Activated CD4-positive, CD25-positive, alpha-beta regulatory T cell (primary cell): ENCODE measurements at places on chromosomes 2 and 18.

GRCh38 chr2:219536425-219536824 lies 7.2 kb downstream of the CHPF start:
- no peak for DNase-seq

DNA sequence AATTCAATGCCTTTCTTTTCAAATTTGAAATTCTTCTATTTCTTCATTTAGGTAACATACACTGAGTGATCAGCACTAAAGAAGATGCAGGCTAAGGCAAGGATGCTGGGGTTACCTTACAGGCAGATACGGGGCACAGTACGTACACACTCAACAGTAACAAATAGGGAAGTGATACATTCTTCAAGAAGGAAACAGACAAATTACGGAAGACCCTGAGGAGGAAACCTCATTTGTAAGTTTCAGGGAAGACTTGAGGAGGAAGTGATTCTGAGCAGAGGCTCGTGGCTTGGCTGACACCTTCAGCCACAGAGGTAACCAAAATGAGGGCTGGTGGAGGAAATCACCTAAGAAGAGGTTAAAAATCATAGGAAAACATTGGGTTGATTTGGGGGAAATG lies 1108.3 kb upstream of the KLHL29 start:
- no peak for DNase-seq

- no peak for DNase-seq
Measured at GRCh38 chr2:189648846-189649509, 12.3 kb upstream of the ASNSD1 start.

DNA sequence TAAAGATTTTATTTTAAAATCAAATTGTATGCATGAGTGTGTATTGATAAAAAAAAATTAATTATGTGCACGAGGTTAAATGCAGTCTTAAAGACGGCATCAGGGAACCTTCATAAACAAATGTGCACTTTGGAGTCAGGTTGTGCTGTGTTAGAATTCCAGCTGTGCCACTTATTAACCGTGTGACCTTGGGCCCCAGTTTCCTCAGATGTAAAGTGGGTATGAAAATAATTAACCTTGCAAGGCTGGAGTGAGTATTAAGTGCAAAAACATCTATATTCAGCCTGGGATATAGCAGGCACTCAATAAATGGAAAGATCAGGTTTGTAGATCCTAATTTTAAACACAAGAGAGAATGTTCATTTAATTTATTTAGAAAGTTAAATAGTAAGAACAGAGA lies 14.5 kb upstream of the MYCN start:
- DNase-seq: no peak

GRCh38 chr2:37775908-37776250 lies 104.4 kb upstream of the CDC42EP3 start:
- DNase-seq: no peak

- no peak for DNase-seq
Measured at GRCh38 chr2:223524066-223524465, 78.1 kb downstream of the SCG2 start.

GRCh38 chr18:59799383-59800015 lies 100.3 kb upstream of the PMAIP1 start:
- DNase-seq: no peak

- DNase-seq: no peak
Measured at GRCh38 chr2:1627628-1628381, 116.5 kb downstream of the PXDN start.

DNA sequence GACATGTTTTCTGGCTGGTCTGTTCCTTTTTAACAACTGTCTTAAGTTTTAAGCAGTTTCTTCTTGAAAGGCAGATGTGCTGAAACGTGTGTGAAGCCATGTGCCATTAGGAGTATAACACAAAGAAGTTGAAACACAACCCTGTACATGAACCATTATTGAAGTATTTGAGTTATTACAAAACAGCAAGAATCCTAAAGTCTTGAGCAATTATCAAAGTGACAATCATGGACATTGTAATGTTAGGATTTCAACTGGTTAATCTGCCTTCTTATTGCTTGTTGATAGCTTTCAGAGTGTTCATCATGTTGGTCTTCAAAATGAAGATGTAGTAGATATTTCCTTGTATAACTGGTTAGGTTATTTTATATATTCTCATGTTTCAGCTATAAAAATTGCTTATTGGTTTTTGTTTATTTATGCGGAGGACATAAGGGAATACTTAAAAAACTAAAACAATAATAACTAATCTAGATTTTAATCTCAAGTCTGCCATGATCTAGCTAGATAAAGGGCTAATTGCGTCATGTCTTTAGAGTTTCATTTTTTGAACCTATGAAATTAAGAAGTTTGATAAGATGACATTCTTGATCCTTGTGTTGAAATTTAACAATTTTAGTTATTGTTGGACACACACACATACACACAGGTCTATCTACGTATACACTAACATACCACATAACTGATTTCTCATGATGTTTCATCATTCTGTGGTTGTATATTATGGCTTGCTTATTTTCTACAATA lies 21.1 kb downstream of the PPP1R1C start:
- DNase-seq: no peak

DNA sequence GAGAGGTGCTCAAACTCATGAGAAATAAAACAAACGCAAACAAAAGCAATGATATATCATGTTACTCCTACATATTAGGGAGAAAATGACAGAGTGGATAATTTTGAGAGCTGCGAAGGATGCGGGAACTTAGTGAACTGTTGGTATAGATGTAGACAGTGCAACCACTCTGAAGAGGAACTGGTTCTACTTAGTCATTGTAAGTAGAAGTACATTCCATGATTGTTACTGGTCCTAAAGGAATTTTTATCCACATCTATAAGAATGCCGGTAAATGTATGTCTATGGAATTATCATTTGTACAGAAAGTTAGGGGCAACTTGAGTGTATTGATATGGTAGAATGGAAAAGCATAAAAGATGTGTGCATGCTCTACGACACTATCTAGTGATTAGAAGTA lies 1238.4 kb downstream of the LRP1B start:
- no peak for DNase-seq

- DNase-seq: no peak
Measured at GRCh38 chr2:237322564-237322963, 91.4 kb downstream of the COL6A3 start.

DNA sequence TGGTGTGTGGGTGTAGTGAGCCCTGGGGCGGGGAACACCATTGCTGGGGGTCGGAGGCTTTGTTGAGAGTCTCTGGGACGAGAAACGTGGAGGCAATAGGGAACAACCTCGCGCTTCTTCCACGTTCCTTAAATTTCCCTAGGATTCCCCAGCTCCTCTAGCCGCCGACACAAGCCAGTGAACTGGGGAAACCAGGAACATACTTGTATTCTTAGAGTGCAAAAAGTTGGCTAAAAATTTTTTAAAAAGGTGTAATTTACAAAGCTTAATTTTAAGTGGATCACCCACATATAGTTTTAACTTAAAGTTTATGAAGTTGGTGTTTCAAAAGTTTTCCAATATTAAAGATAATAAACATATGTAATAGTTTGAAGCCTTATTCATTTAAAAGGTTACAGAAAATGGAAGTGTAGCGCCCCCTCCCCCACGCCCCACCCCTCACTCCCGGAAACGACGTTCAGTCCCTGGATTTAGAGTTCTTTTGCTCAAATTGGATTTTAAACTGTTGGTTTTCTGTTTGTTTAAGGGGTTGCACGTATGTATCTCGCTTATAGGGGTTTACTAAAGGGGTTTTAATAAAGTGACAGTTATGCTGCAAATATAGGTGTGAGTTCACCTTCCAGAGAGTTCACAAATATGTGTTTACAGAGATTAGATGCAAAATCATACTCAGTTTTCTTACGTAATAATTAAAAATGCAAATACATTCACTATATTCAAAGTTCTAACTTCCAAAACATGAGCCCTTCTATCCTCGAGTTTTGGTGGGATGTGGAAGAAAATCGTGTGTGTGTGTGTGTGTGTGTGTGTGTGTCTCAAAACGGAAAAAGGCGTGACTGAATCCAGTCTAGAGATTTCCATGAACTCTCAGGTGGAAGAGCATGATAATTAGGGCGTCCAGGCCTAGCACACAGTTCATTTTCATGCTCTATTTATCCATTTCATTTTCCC lies 872 bp downstream of the DSG2 start:
- no peak for DNase-seq

DNA sequence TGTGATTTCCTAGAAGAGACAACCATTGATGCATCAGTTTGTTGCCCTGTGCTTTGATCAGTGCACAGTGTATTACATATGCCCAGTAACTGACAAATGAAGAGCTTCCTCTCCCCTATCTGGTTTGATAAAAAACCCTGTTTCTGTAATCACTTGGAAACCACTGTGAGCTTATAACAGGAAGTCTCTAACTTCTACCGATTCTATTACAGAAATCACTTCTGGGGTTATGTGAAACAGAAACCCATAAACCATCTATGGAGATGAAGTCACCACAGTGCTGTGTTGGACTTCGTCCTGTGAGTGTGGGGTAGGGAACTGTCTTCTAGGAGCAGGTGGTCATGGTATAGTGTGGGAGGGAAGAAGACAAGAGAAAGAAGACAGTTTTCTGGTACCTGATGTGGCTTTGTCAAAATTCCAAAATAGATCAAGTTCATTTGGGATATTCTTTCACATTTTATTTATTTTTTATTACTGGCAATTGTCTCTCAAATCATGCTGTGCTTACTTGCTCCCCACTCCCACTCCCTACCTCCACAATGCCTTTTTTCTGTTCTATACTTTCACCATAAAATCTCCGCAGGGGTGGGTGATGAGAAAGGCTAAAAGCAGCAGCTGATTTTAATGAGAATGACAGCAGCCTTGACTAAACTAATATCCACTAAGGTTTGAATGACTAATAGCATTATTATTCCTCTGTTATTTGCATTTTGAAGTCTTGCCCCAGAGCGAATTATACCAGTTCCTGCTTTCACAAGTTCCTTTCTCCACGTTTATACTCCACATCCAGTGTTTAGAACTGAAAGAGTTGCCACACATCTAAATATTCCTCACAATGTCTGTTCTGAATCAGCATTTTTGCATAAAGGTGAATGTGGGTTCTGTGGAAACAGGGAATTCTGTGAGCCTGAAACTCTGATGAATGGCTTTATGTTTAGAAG lies 41.7 kb upstream of the RND3 start:
- DNase-seq: no peak

GRCh38 chr2:28516950-28517349 lies 21.1 kb downstream of the PLB1 start:
- no peak for DNase-seq

DNA sequence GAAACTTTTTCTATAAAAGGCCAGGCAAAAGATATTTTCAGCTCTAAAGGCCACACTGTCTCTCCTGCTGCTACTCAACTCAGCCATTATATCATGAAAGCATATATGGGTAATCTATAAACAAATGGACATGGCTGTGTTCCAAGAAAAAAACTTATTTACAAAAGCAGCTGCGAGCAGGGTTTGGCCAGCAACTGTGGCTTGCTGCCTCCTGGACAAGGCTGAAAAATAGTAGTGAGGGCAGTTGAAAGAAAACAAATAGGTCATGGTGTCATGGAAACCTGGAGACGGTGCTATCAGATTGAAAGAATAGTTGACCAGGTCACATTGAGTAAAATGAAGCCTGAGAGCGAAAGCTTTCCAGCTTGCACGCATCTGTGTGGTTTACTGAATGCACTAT lies 89.2 kb upstream of the LRATD1 start:
- DNase-seq: no peak

GRCh38 chr18:58402951-58403702 lies 225.8 kb downstream of the ALPK2 start:
- no peak for DNase-seq

DNA sequence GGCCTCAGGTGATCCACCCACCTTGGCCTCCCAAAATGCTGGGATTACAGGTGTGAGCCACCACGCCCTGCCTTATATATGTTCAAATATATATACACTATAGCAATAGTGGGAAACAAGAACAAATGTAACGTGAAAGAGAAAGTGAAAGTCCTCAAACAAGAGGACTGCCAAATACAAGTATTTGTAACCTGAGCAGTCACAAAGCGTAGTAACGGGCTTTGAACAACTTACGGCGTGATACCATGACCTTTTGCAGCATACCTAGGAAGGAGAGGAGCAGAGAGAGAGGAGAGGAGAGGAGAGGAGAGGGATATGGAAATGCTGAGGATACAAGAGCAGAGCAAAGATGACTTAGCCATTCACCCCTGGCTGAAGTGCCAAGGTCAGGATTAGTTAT lies 113.8 kb upstream of the RGPD4 start:
- no peak for DNase-seq

GRCh38 chr2:54212456-54212855 lies 43.6 kb downstream of the TSPYL6 start:
- DNase-seq: no peak

DNA sequence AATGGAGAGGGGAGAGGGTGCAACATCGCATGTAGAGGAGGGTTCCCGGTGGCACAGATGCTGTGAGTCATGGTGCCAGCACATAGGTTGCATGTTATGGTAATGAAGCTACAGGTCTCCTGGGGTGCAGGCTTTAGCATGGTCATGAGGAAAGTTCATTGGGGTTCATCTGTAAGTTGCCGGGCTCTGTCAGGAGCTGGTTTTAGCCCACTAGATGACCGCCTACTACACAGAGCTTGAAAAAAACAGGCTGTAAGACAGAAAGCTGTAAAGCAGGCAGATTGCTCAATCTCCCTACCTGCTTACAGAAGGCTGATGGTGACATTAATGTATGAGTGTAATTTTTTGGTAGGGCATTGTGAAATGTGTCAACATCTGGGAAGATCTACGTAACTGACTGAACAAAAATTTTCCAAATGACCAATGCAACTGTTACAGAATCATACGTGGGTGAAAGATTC lies 23.9 kb downstream of the DYSF start:
- no peak for DNase-seq

DNA sequence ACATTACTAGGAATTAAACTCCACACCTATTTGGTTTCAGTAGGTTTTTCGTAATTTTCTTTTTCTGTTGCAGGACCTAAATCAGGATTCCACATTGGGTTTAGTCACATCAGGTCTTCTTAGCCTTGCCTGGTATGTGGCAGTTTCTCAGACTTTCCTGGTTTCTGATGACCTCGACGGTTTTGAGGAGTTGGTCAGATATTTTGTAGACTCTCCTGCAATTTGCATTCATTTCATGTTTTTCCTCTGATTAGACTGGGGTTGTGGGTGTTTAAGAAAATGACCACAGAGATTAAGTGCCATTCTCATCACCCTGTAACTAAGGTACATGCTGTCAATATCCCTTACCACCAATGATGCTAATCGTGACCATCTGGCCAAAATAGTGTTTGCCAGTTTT lies 97.3 kb upstream of the ST6GAL2 start:
- DNase-seq: no peak
